ENCODE measurements at places on chromosomes 3 and 15.

DNA sequence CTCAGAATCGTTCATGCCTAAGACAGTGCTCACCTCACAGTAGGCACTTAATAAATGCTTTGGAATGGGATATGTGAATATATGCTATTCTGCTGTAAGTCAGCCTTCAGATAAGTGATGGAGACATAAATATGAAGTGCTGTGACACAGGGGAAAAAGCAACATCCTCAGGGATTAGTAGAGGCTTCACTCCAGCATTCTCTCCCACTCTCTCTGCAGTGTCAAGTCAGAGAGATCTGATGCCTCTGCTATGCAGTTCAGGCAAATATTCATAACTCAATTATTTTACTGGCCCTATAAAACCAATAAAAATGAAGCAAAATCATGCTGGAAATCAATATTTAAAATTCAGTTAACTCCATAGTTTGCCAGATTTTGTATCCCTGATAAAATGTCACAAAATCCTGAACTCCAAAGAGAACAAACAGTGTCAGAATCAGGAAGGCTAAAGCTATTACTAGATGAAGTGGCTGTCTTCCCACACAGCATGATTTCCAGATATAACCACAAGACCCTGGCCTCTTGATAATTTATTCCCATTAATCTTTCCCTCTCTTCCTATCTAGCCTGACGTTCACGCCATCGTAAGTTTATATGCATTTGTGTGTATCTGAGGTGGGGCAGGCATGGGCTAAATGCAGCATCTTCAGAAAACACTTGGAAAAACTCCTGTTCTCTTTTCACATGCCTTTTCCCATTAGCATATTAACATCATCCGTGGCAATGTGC, 278.9 kb upstream of the ATP11B start:
- DNase-seq = no peak

GRCh38 chr3:103440539-103441203, 1005.9 kb downstream of the ZPLD1 start:
- no peak for DNase-seq

DNA sequence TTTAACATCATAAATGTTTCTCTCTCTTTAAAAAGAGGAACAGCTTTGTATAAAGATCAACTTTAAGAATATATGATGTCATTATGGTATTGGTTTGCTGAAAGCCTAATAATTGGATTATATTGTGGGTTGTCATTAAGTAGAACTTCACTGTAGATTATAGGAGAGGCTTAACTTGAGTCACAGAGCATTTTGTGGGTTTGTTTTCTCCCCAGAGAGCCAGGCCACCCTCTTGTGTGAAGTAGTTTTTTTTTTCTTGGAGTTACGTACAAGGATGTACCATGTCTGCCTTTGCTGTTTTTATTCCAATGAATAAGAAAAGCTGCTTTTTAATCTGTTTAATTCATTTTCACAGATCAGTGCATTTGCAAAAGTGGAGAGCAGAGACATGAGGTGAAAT, 354.8 kb upstream of the TBL1XR1 start:
- DNase-seq = no peak

GRCh38 chr15:80932989-80933388, 56.6 kb downstream of the MESD start:
- no peak for DNase-seq

- no peak for DNase-seq
These were observed 45.1 kb downstream of the RAB11A start for GRCh38 chr15:65914386-65914785.

GRCh38 chr15:91331581-91331980, 231.5 kb downstream of the SV2B start:
- DNase-seq = no peak

- DNase-seq = no peak
These were observed 49.8 kb downstream of the PPCDC start for GRCh38 chr15:75073197-75073596.

DNA sequence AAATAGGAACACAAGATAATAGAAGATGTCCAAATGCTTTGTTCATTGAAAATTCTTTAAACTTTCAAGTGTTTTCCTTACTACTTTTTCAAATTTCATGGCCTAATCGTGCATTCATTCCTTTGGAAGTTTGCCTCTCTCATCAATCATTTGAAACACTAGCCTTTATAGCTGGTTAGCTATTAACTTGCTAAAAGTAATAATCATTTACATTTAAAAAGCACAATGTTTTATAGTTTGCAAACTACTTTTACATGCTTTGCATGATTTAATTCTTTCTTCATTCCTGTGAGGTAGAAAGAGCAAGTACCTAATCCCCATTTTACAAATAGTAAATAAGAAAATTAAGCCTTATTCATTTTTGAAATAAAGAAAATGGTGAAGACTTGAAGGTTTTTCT, 137.4 kb upstream of the SLC7A14 start:
- no peak for DNase-seq

- peak; percentile 18 for DNase-seq
These were observed 34.6 kb downstream of the CRABP1 start for GRCh38 chr15:78374436-78375393.

- DNase-seq = no peak
These were observed 9.3 kb downstream of the PSTPIP1 start for GRCh38 chr15:77004189-77004588.

- no peak for DNase-seq
These were observed 5.7 kb upstream of the FOXB1 start for GRCh38 chr15:59998305-59998949.

GRCh38 chr3:45979378-45979777, 16.2 kb downstream of the FYCO1 start:
- DNase-seq = no peak

- peak; percentile 4 for DNase-seq
These were observed 479.8 kb downstream of the SHQ1 start for GRCh38 chr3:72368331-72368975.

DNA sequence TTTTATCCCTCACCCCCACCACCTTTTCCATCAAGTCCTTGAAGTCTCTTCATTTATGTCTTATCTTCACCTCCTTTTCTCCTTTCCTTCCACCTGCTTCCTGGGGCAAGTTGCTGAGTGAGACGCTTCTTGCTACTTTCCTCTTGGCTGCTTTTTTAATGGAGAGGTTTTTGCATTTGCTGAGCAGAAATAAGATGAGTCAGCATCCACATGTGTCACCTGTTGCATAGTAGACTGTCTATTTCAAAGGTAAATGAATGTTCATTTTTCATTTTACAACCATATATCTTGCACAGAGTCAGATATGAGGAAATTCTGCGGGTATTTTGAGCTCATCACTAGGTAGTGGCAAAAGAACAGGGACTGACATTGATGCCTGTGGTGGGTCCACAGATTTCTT, 18.6 kb downstream of the C3orf52 start:
- DNase-seq = no peak

DNA sequence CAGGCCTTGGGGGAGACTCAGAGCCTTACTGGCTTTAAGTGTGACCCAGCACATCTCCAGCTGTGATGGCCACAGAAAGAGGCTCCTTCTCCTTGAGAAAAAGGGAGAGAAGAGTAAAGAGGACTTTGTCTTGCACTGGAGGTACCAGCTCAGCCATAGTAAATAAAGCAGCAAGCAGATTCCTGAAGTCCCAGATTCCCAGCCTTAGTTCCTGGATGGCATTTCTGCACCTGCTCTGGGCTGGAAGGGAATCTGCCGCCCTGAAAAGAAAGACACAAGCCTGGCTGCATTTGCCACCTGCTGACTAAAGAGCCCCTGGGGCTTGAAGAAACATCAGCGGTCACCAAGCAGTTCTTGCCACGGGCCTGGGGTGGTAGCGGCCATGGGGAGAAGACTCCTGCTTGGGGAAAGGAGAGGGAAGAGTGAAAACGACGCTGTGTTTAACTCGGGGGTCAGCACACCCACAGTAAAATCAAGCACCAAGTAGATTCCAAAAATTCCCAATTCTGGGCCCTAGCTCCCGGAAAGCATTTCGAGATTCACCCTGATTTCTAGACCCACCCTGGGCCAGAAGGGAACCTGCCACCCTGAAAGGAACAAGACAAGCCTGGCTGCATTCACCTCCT, 24.2 kb upstream of the TNK2 start:
- no peak for DNase-seq

DNA sequence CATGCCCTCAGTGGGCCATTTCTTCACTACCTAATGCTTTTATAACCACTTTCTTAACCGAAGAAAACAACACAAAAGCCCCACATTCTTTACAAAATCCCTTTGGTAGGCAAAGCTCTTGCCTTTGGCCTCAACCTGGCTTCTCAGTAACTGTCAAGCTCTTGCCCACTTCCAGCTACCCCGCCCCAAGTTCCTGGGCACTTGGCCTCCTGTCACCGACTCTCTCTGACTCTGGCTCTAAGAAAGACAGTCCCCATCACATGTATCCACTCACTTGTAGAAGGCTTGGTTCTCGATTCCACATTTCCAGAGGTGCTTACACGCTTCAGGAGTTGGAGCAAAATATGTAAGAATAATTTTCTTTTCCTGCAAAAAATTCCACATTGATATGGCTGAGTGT, 61.1 kb downstream of the WDR76 start:
- DNase-seq = no peak

- DNase-seq = peak; percentile 48
These were observed 108.9 kb downstream of the RPL22L1 start for GRCh38 chr3:170761103-170761502.

GRCh38 chr3:80014576-80014975, 246.8 kb upstream of the ROBO1 start:
- no peak for DNase-seq

- no peak for DNase-seq
These were observed 8.1 kb downstream of the WDR82 start for GRCh38 chr3:52270252-52270754.

DNA sequence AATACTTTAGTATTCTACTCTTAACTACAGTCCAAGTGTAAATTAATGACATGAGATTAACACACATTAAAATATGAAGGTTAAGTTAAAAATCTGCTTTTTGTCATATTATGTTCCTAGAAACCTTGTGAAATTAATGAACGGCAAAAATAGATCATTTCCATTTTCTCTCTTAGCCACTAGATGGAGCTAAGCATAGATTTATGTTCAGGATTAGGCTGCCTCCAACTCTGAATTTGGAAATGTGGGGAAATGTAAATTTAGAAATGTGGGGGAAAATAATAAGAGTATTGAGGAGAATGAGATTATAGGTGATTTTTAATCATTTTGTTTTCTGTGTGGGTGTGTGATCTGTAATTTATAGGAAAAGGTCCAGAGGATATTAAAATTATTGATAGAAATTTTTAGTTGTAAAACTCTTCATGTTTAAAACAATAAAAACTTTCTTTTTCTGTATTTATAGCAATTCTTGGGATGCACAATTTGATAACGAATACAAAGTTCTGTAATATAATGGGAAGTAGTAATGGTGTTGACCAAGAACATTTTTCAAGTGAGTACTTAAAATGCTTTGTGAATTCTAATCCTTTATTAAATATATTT, 59.2 kb downstream of the TMOD3 start:
- no peak for DNase-seq

GRCh38 chr3:17444865-17445264, 297.6 kb downstream of the TBC1D5 start:
- DNase-seq = no peak

DNA sequence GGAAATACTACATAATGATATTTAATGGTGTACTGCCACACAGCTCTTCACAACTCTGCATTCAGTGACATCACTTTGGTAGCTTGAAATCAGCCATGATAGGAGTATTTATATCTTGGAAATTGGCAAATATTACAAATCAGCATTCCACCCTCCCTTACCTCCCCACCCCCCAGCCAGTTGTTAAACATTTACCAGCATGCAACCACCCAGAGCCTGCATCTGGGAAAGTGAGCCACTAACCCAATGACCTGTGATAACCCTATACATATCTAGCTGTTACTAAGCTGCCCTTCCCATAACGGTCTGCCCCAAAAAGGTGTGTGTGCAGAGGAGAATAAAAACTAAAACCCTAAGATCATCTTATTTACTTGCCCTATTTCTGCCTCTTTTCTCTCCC, 44.6 kb upstream of the SATB1 start:
- DNase-seq = peak; percentile 8

- no peak for DNase-seq
These were observed 1.1 kb upstream of the ANPEP start for GRCh38 chr15:89815769-89816168.

- DNase-seq = no peak
These were observed 283.3 kb upstream of the TRIM42 start for GRCh38 chr3:140394488-140395133.

- DNase-seq = no peak
These were observed 24.2 kb downstream of the MITF start for GRCh38 chr3:69763458-69763857.

DNA sequence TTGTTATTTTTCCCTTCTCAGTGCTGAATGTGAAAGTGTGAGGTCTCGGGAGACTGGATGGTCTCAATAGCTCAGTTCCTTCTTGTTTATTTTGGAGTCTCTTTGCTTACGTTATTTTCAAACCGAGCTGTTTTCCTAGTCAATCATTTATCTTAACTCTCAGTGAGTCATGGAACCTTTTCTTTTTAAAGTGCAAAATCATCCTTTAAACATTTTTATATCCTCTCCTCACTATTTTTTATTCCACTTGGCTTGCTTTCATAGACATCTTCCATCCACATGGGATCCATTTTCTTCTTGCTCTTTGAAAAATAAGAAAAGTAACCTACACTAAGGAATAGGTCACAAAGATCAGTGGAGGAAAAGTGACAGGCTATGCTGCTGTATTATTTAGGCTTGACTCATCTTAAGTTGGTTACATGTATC, 497.8 kb downstream of the NAALADL2 start:
- no peak for DNase-seq

GRCh38 chr3:102301155-102301880, 133.5 kb upstream of the ZPLD1 start:
- no peak for DNase-seq

DNA sequence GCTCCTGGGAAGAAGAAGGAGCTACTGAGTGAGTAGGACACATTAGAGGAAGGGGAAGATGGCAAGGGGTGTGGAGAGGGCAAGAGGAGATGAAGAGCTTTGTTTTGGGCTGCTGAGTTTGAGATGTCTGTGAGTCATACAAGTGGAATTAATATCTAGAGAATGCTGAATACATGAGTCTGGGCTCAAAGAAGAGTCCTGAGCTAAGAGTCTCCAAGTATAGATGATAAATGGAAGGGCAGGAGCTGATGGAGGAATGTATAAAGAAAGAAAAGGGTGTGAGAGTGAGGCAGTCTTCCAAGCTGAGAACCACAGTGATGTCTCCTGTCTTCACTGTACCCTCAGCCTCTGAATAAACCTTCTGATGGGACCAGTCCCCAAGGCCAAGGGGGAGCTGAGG, 205.5 kb upstream of the MRPL3 start:
- peak; percentile 41 for DNase-seq

DNA sequence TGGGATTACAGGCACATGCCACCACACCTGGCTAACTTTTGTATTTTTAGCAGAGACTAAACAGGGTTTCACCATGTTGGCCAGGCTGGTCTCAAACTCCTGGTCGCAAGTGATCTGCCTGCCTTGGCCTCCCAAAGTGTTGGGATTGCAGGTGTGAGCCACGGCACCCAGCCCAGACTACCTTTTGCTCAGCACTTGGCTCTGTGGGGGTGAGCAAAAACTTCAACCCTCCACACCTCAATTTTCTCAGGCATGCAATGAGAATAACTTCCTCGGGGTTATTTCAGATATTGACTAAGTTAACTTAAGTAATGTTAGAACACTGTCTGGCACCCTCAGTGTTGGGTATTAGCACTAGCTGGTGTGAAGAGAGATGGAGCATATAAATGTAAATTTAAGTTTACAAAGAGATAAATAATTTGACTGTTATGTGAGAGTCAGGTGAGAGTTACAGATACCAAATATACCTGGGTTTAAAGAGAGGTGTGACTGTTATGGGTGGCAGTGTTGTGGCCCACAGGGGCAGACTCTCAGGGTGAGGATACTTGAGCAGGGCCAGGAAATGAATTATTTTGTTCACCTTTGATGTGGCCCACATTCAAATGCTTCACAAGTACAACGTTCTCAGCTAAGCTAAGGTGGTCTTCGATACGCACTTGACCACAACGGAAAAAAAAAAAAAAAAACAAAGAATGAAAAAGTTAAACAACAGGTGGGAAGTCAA, 29.0 kb downstream of the CPOX start:
- no peak for DNase-seq
